ENCODE measurements at places on chromosomes 16 and 17.
A peak's percentile ranks its signal among the peaks of the same experiment; 100 is the strongest.

- DNase-seq = peak; percentile 51
Measured at GRCh38 chr16:78375055-78375679, 275.7 kb downstream of the WWOX start.

DNA sequence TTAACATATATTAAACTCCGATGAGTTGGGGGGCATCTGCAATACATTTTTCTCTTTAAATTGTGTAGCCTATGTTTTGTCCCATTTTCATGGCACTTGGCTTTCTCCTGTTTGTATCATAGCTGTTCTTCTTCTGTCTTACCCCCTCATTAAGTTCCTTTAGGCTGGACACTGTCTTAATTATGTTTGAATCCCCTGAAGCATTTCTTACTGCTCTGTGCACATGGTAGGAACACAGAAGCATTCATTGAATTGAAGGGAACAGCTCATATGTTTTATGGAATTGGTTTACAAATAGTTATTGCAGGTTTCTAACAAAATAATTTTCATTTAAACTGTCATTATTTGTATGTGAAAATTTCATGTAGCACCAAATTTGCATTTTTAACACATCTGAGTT is 176.8 kb downstream of the TANC2 start:
- no peak for DNase-seq

- no peak for DNase-seq
Measured at GRCh38 chr16:354971-355461, 2.5 kb upstream of the AXIN1 start.

DNA sequence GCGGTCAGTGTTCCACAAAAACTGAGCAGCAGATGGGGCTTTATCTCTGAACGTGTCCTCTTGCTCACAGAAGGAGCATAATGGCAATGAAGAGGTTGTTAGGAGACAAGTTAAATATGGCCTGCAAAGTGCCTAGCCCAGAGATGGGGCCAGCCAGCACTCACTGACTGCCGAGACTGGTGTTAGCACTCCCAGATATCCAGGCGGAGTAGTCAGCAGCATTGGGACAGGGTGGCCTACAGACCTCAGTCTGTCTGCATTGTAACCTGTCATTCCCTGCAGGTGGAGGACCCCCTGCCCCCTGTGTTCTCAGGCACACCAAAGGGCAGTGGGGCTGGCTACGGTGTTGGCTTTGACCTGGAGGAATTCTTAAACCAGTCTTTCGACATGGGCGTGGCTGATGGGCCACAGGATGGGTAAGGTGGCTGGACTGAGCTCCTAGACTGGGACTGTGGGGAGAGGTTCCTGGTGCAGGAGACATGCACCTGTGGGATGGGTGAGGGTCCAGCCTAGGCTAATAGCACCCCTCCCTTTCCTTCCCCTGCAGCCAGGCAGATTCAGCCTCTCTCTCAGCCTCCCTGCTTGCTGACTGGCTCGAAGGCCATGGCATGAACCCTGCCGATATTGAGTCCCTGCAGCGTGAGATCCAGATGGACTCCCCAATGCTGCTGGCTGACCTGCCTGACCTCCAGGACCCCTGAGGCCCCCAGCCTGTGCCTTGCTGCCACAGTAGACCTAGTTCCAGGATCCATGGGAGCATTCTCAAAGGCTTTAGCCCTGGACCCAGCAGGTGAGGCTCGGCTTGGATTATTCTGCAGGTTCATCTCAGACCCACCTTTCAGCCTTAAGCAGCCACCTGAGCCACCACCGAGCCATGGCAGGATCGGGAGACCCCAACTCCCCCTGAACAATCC is 4.2 kb downstream of the MFAP4 start:
- DNase-seq = no peak

DNA sequence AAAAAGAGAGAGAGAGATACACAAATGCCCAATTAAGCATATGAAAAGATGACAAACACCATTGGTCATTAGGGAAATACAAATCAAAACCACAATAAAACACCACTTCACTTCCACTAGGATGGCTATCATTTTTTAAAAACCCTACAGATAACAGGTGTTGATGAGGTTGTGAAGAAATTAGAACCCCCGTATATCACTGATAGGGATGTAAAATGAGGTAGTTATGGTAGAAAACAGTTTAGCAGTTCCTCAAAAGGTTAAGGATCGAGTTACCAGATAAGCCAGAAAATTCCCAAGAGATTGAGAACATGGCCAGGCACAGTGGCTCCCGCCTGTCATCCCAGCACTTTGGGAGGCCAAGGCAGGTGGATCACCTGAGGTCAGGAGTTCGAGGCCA is 2.8 kb downstream of the P2RX5 start:
- no peak for DNase-seq

- no peak for DNase-seq
Measured at GRCh38 chr16:27234603-27235002, 31.3 kb downstream of the KDM8 start.

DNA sequence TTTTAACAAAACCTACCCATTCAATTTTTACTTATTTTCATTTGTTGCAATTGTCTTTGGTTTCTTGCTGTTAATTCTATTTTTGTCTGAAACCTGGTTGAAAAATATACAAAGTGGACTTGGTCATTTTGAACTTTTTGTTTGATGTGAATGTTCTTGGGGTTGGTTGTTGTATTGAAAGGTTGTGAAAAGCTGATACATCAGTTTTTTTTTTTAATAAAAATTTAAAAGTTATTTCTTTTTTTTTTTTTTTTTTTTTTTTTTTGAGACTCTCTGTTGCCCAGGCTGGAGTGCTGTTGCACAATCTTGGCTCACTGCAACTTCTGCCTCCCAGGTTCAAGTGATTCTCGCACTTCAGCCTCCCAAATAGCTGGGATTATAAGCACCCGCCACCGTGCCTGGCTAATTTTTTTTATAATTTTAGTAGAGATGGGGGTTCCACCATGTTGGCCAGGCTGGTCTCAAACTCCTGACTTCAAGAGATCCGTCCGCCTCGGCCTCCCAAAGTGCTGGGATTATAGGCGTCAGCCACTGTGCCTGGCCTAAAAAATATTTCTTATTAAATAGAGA is 28.9 kb downstream of the WIPF2 start:
- no peak for DNase-seq

- no peak for DNase-seq
Measured at GRCh38 chr16:74307383-74307782, 10.8 kb downstream of the PSMD7 start.

DNA sequence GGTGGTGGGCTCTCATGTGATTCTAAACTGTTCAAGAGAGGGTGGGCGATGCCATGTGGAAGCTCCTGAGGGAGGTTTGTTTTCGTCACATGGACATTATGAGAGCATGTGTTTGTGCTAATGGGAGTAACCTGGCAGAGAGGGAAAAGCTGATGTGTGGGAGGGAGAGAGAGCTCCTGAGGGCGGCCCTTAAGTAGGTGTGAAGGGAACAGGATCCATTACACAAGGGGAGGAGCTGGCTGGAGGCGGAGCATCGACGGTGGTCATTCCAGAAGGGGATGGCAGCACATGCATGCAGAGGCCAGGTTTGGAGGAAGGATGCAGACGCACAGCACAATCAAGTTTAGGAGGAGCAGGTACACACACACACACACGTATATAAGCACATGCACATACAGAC is 197.5 kb downstream of the RPTOR start:
- no peak for DNase-seq

- no peak for DNase-seq
Measured at GRCh38 chr17:82021900-82022309, 773 bp downstream of the CENPX start.

DNA sequence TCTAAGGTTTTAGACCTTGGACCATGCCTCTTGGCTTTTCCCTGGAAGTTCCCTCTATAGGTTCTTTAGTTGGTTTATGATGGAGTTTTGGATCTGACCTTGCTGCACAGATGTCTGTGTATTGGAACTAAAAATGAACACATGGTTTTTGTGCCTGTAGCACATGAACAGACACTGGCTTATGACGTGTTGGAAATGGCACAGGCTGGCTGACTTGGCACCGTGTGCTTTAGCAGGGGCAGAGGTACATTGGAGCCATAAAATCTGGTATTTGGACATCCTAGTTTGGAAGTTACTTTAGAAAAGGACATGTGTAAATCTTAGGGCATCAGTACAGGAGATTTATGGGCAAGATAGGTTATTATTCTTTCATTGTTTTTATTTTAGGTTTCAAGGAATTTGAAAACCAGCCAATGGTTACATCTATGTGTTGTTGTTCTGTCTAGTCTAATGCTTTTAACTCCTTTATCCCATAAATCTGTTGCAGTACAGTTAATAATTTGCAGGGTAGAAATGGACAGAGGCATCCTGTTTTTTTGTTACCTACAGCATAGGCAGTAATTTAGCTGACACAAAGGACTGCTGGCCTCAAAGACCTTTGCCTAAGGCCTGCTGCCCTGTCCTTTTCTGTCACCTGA is 6.0 kb downstream of the SOCS7 start:
- DNase-seq = no peak

- DNase-seq = no peak
Measured at GRCh38 chr16:88799569-88800276, 3.9 kb upstream of the CDT1 start.

DNA sequence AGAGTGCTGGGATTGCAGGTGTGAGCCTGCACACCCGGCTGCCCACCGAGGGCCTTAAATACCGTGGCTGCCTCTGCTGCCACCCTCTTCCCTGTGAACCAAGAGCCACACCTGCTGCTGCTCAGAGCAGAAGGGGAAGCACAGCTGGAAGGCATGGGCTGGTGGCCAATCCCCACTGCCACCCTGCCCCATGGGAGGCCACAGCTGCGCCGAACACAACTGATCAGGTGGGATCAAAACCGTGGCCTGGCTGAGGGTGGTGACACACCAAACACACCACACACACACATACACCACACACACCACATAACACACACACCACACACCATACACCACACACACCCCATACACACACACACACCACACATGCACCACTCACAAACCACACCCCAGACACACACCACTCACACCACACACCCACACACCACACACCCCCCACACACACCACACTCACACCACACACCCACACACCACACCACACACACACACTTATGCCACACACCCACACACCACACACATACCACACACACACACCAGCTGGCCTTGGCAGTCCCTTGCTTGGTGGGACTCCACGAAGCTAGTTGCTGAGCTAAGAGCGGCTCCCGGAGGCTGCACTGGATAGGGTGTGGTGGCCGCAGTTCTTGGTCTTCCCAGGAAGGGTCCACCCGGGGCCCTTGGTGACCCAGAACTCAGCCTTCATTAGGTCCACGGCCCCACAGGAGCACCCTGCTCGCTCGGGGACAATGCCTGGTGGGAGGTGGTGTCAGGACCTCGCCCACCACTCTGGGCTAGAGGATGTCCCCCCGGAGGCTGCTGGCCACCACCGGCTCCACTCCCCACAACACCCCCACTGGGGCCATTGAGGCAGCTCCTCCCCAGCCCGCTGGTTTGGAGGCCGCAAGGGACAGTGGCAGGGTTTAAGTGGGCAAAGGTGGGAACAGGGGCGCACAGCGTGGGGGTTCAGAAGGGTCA is 14.9 kb downstream of the CEP131 start:
- DNase-seq = no peak

GRCh38 chr17:52383493-52384100 is 225.1 kb upstream of the CA10 start:
- no peak for DNase-seq

GRCh38 chr16:84321932-84322331 is 27.3 kb downstream of the WFDC1 start:
- no peak for DNase-seq

DNA sequence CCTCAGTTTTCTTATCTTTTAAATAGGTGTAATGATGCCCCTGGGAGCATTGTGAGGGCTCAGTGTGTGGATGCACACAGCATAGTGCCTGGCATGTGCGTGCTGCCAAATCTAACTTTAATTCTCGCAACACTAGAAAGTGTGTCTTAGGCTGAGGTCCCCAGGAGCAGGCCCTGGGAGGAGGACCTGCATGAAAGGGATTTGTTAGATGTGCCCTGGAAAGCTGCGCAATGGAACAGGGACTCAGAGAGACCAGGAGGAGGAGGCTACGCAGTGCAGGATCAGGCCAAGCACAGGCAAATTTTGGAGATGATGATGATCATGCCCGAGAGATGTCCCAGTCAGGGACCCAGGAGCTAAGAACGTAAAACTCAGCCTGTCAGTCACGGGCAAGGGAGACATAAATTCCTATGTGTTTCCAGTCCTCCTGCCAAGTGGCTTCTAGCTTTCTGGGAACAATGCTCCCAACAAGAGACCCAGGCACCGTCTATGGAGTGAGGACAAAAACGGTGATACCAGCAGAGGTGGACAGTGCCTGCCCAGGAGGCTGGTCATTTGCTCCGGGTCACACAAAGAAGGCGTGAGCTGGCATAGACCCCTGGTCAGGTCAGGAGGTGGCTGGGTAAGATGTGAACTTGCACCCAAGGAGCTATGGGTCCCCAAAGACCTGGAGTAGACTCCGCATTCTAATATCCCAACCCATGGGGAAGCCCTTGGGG is 352.2 kb upstream of the TNRC6C start:
- DNase-seq = no peak

DNA sequence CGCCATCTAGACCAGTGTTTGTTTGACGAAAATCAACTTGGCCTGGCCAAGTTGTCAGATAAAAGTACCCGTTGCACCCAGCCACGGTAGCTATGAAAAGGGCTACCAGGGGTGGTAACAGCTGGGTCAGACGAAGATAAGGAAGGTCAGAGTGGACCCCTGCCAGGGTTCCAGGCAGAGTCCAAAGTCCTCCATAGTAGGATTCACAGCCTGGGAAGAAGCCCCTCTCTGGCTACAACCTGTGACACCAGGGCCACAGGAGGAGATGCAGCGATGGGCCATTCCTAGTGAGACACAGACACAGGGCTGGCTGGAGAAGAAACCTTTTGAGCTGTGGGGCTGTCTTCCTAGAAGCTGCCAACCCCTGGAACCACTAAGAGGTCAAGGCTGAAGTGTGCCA is 39.3 kb downstream of the MEAK7 start:
- DNase-seq = peak; percentile 1

GRCh38 chr17:56773124-56773523 is 60.6 kb downstream of the C17orf67 start:
- no peak for DNase-seq

DNA sequence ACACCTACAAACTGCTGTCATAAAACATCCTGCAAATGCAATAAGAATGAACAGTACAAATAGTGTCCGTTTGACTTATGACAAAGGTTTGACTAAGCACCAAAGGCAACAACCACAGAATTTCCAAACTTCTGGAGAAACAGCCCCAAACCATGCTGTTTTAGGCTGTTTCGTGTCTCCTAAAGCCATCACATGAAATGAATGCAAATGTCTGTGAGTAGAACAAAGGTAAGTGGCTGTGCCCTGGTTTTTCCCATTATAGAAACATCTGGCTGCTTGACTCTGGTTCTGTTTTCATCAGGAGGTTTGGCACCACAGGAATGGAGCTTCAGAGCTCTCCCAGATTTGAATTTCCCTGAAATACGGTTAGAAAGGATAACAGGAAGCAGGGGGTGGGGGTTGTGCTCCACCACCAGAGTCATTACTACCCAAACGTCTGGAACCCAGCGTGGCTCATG is 4.6 kb upstream of the EMP2 start:
- DNase-seq = no peak

GRCh38 chr17:44829523-44830358 is at the start of gene GJC1:
Gene GJC1, minus strand, starts transcription at chr17:44830287. Its CDS starts 24,470 bp downstream, at chr17:44805817.
- DNase-seq = peak; percentile 59
